ENCODE measurements at places on chromosomes 5 and 9. TPM values are rescaled to one million over a fixed set of nuclear protein-coding genes. Genes with fewer than 3 reads are reported as not detected.

HTR4 gene
- total RNA-seq: not detected

EQTN gene
- total RNA-seq: not detected

GADD45G gene
- total RNA-seq: 1.1 TPM

CCDC180 gene
- 1.5 TPM for total RNA-seq

PAIP2 gene
- total RNA-seq: 34.1 TPM

NCS1 gene
- 63.6 TPM for total RNA-seq

SLC6A3 gene
- not detected for total RNA-seq

BTNL3 gene
- total RNA-seq: not detected

Measured in mesangial cell (primary cell).